ENCODE measurements at places on chromosomes 2 and 18.
A peak's percentile ranks its signal among the peaks of the same experiment; 100 is the strongest.

DNA sequence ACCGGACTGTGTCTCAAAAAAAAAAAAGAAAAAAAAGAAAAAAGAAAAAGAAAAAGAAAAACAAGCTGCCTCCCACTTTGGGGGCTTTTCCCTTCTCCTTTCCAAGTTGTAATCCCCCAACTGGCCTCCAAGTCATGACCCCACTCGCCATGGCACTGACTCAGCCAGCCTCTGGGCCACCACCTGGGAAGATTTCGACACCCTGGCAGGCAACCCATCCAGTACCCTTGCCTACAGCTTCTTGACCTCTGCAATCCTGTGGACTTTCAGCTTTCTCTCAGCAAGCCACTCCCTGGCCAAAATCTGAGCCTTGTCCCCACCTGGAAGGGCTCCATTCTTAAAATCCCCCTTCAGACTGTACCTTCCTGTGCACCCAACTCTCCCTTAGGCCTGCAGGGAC, 22.3 kb upstream of the FOSL2 start:
- no peak for DNase-seq

DNA sequence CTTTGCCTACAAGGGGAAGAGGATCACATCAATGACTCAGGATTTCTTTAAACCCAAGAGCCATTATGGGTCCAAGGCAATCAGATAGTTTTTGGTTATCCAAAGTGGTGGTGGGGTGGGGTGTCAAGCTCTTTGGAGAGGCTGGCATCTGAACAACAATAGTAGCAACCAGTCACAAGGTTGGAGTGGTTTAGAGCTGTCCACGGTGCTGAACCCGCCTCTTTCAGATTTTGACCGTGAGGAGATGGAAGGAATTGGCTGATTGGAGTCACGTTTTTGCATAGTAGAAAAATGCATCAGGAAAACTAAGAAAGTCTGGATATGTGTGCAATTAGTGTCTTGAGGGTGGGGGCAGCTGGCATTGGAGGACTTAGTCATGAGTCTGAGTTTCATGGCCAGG, 159.9 kb downstream of the LOXHD1 start:
- DNase-seq: peak; percentile 6

DNA sequence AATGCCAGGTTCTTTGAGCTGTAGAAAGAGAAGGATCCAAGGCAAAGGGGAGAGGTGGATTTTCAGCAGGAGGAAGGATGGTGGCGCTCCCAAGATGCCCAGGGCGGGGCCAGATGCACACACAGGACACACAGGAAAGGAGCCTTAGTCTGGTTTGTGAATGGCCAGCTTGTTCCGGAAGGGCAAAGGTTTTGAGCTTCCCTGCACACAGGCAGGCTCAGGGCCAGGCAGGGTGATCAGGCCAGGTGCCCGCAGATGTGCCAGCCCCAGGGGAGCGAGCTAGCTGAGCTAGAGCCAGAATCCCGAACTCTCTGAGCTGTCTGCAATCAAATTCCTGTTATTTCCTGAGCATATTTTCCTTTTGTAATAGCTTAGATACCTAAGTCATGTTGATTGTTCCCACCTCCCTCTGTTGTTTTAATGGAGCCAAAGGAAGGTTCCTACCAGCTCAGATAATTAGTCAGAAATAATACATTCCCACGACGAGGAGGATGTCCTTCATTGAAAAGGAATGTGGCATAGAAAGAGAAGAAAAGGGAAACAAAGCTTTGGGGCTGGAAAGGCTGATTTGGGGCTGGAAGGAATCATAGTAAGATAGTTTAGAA, 13.7 kb upstream of the OTOF start:
- DNase-seq: no peak

DNA sequence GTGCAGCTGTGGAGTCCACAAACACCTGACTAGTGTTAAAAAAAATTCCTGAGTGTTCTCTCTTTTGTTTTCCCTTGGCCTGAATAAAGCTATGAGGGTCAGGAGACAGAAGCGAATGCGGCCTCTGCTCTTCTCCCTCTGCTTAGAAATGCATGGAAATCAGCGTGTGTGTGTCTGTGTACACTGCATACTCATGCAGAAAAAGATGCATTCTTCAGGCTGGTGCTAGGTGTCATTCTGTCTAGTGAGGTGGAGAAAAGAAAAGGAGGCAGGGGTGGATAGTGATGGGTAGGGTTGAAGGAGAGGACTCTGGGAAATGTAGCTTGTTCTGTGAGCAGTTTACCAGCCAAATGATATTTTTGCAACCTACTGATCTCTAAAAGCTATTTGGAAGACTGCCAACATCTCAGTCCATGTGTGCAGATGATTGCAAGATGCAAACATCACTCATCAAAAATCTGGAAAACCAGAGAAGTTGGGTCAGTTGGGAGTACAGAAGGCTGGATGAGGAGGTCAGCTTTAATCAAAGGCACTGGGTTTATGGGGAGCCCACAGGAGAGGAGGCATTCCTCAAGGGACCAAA, 177.7 kb downstream of the INSIG2 start:
- DNase-seq: no peak

DNA sequence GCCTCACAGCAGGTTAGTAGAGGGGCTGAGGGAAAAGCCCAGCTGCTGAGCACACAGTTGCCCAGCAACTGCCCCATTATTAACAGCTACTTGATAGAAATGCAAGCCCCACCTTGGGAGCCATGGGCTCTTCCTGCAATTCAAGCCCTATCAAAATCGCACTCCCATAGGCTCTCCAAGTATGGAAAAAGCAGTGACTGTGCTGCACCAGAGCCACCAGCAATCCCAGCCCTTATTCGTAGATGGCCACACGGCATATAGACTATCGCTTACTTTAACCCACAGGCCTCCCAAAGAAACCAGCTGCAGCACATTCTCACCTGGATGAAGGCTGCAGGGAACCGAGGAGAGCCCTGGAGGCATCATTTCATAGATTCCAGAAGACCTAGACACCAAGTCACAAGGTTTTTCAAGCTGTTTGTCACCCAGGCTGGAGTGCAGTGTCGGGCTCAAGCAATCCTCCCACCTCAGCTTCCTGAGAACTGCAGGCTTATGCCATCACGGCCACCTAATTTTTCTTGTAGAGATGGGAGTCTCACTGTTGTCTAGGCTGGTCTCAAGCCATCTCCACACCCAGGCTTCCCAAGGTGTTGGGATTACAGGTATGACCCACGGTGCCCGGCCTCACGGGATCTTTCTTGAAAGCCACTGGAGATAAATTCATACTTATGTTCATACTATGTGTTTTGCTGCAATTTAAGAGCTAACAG, 11.3 kb downstream of the NCL start:
- peak; percentile 4 for DNase-seq

All from fibroblast of lung (primary cell).